Brain microvascular endothelial cell (primary cell): ENCODE measurements at places on chromosomes 5 and 9.

GRCh38 chr5:78797936-78798672, 149.5 kb upstream of the LHFPL2 start:
- no peak for DNase-seq

GRCh38 chr5:104347119-104347708, 784.6 kb upstream of the NUDT12 start:
- DNase-seq: peak; percentile 22

- no peak for DNase-seq
Observed at GRCh38 chr5:35789732-35790456, 66.8 kb upstream of the IL7R start.

- no peak for DNase-seq
Observed at GRCh38 chr5:77635067-77635916, 3.2 kb downstream of the OTP start.

GRCh38 chr5:150410524-150411244, 2.0 kb downstream of the CD74 start:
- DNase-seq: peak; percentile 65

GRCh38 chr5:9529041-9529480, 16.8 kb downstream of the SEMA5A start:
- DNase-seq: no peak

DNA sequence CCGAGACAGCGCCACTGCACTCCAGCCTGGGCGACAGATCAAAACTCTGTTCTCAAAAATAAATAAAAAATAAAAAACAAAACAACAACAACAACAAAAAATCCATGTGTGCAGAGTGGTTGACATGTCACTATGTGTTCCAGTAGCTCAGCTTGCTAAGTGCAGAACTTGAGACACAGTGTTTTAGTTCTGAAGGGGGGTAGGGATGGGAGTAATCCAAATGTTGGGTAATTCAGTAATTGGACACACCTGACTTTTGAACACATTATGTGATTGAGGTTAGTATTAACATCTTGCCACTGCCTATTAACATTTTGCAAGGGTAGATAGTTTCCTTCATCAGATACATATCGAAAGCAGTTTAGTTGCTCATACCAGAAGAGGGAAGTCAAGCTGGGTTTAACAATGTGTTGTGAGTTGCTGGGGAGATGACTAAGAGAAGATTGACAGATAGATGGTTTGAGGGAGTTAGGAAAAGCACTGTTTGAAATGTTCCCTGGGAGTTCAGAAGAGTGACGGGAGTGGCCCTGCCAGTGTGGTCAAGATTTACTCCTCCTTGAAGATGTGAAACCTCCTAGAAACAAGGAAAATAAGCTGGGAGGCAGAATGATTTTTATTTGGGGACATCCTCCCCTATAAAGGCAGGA, 928 bp downstream of the HACD4 start:
- DNase-seq: peak; percentile 65

GRCh38 chr9:83062651-83063527, at the start of gene RASEF:
TSS of gene RASEF (minus strand) at chr9:83063142. CDS start at chr9:83062867, 275 bp downstream.
- no peak for DNase-seq

DNA sequence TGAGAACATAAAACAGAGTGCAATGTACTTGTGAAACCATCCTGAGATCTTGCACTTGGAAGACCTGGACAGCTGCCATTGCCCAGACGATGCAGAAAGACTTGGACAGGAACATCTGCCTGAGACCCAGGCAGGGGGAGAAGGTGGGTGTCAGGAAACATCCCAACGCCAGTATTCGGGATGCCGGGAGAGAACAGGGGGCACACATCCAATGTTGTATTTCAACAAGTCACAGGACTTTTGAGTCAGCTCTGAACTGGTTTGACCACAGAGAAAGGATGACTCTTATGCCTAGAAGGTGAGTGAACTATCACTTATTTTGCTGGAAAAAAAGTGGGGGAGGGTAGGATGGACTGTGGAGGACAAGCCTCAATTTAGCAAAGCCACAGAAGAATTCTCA, 124.6 kb downstream of the ROR2 start:
- no peak for DNase-seq

DNA sequence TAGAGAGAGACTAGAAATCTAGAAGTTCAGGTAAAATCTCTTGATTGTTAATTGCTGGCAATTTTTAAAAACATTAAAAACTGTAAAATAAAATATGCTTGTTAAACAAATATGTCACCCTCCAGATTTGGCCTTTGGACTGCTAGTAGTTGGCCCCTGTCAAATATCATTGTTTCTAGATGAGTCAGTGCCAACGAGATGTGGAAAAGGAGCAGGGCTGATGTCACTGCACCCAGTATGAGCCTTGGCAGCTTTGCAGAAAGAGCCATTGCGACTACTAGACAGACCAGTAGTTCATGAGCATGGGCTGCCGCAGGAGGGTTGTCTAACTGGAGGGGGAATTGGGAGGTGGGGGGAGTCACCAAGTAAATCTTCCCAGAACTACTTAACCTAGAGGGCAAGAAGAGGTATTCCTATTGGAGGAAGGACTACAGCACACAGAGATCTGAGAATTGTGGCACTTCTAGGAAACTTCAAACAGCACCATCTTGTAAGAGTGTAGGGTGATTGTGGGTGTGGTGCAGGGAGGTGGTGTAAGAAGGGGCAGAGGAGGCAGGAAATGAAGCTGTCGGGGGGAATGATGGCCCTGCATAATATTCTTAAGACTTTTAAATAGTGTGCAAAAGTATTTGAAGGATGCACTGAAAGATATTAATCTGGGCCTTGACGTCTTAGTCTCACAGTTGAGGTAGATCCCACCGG, 7.1 kb upstream of the DOCK2 start:
- peak; percentile 86 for DNase-seq

DNA sequence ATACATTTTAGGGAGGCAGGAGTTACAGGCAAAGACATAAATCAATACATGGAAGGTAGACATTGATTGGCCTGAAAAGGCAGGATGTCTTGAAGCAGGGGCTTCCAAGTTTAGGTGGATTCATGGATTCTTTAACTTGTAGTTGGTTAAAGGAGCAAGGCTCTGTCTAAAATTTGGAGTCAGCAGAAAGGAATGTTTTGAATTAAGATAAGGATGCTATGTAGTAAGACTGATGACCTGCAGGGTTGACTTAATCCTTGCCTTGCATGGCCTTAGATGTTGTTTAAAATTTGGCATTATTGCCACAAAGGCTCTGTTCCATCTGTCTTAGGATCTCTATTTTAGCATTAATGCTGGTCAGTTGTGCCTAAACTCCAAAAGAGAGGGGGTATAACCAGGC, 171.3 kb downstream of the C5orf15 start:
- DNase-seq: peak; percentile 13

- DNase-seq: no peak
Observed at GRCh38 chr5:62489471-62489870, 76.9 kb downstream of the IPO11 start.

GRCh38 chr9:341634-342421, 127.2 kb downstream of the DOCK8 start:
- DNase-seq: no peak

DNA sequence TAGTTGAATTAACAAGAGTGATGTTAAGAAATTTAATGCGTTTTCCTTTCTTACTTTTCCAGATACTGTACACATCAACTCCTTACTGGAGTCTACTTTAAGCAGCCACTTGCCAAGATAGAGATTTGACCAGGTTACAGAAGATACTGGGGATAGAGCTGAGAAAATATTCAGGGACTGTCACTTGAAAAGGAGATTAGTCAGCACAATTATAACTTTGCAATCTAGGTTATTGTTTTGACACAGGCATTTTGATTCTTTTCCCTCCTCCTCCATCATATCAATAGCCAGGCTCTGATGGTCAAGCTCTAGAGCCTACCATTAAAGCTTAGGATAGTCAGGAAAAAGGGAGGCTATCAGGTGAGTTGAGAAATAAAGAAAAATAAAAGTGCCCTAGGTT, 345.9 kb upstream of the ITGA1 start:
- no peak for DNase-seq

DNA sequence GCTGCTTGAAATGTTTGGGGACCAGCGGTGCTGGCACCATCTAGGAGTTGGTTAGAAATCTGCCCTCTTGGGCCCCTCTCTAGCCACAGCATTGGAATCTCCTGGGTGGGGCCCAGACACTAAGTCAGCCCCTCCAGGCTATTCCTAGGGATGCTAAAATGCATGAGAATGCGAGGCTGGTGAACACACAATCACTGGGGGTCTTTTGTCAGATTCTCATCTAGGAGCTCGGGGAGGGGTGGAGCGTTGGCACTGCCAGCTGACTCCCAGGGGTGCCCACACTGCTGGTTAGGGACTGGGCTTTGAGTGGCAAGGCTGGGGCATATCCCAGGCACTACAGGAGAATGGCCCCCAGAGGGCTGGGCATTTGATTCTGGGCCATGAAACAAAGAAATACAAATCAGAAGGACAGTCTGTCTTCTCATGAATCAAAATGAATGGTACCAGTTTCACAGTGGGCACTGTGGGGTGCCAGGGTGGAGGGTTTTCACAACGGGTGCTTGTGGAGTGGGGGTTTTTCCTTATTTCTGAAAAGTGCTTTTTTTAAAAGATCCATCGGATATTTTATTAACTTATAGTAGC, 127.8 kb upstream of the RAPGEF1 start:
- no peak for DNase-seq

DNA sequence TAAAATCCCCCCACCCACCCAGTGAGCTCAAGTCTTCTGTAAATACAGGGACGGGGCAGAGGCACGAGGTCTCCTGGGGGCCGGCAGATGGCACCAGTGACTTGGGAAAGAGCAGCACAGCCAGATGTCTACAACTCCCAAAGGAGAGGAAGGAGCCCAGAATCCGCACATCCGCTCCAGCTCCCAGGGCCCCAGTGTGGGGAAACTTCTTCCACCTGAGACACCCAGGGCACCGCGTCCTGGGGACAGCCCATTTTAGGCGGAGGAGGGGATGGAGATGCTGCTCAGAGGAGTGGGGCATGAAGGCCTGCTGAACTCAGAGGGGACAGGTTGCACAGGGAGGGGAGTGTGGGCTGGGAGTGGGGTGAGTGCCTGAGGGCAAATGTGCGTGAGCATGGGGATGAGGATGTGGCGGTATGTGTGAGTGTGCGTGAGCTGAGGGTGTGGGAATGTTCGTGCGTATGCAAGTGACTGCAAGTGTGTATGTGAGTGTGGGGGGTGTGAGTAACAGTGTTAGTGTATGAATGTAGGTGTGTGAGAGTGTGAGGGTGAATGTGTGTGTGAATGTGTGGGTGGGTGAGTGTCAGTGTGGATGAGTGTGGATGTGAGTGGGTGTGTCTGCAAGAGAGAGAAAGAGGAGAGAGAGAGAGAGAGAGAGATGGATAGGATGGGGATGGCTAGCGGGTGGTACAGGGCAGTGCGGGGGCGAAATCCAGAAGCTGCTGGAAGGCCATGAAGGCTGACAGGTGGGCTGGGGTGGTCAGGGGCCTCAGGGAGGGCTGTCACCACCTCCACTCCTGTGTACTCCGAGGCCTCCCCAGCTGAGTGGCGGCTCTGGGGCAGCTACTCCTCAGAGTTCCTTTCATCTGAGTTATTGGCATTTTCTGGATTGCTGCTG, 63.5 kb downstream of the DUSP1 start:
- peak; percentile 49 for DNase-seq

DNA sequence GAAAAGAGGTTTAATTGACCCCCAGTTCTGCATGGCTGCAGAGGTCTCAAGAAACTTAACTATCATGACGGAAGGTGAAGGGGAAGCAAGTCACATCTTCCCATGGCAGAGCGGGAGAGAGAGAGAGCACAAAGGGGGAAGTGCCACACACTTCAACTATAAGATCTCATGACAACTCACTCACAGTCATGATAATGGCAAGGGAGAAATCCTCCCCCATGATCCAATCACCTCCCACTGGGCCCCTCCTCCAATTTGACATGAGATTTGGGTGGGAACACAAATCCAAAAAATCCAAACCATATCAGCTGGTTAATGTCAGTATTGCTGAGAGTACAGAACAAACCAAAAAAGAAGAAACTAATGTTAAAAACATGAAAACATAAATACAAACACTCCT, 120.2 kb downstream of the STARD4 start:
- DNase-seq: no peak

DNA sequence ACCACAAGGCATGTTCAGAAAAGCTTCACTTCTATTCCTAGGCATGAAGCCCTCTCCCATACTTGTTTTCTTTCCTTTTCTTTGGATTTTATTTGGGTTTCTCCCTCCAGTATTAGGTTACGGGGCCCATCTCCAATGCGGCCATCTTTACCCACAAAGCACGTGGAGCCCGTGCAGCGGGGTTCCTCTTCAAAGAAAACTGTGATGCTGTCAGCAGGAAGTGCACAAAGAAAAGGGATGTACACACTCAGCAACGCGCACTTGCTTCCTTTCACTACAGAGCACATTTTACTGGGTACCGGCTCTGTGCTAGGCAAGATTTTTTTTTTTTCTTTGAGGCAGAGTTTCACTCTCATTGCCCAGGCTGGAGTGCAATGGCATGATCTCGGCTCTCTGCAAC, 106.6 kb downstream of the COL23A1 start:
- no peak for DNase-seq

DNA sequence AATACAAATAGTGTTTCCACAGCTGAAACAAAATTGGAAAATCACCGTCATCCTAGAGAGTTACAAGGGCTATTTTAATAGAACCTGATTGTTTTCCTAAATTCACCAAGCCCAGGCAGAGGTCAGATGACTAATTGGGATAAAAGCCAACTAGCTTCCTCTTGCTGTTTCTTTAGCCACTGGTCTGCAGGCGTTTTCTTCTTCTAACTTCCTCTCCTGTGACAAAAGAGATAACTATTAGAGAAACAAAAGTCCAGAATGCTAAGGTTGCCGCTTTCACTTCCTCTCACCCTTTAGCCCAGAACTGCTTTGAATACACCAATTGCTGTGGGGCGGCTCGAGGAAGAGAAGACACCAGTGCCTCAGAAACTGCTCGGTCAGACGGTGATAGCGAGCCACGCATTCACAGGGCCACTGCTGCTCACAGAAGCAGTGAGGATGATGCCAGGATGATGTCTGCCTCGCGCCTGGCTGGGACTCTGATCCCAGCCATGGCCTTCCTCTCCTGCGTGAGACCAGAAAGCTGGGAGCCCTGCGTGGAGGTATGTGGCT, at the start of gene TLR4:
Gene TLR4 (plus strand): TSS at position 380 of the 552 bp plus-strand sequence. CDS start 70 bp downstream, at position 450.
- DNase-seq: peak; percentile 84

DNA sequence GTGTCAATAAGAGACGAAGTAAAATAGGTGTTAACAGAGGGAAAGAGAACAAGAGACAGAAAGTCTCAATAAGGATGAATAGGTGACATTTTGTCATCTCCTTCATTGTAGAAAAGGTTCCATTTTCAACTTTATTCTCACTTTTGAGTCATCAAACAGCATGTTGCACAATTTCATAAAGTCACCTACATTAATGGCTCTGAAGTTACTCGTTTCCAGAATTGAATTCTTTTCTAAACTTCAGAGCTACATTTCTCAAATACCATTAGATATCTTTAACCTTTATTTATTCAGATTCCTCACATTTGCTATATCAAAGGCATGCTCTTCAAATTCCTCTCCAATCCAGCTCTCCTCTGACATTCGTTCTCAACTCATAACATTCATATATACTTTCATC, 13.1 kb downstream of the ADAMTS6 start:
- DNase-seq: no peak
